ENCODE measurements at places on chromosomes 6 and 20.

DNA sequence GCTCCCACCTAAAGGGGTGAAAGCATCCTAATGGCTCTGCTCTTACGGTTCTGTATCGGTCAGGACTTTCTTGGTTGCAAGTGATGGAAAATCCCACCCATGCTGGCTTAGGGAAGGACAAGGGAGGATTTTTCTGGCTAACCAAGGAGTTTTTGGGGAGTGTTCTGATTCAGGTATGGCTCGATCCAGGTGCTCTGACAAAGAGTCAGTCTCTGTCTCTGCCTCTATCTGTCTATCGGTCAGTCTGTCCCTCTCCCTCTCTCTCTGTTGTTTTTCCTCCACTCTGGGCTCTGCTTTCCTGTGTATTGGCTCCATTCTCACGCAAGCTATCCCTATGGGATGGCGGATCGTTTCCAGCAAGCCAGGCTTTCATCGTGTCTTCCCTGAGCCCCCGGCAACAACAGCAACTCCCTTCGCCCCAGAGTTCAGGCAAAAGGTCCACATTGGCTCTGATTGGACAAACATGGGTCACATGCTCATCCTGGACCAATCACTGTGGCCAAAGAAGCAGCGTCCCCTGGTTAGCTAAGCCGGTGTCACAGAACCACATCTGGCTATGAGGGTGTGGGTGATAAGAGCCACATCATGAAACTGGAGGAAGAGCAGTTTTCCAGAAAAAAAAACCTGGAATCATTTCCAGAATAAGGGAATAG, 160.3 kb downstream of the BMP7 start:
- no peak for DNase-seq

DNA sequence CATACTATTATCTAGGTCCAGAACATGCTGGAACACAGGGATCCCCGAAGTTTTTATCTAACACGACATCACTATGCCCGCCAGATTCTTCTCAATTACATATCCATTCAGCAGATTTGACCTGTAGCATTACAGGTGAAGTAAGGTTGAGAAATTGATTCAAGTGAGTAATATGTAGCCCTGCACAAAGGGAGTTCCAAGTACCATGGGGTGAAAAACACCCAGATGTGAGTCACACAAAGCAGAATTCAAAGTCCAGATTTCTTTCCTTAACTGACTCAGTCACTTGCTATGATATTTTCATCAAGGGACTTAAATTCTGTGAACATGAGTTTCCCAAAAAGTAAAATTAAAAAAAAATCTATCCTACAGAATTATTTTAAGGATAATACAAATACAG, 655.4 kb upstream of the PTCHD4 start:
- no peak for DNase-seq

DNA sequence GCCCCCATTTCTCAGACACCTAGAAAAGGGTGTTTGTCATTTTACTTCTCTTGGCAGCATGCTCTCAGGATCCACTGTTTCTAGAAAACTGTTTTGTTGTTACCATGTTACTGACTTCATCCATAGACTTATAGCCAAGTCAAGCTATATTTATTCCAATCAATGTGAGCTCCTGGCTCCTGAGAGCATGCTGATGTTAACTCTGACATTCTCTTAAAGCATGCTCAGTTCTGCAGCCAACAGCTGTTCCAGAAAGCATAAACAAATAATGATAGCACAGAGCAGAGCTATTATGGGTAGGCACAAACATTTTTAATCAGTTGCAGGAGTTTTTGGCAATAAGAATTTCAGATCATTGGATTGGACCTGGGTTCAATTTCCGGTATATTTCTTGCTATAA, 92.4 kb upstream of the CEP85L start:
- no peak for DNase-seq

DNA sequence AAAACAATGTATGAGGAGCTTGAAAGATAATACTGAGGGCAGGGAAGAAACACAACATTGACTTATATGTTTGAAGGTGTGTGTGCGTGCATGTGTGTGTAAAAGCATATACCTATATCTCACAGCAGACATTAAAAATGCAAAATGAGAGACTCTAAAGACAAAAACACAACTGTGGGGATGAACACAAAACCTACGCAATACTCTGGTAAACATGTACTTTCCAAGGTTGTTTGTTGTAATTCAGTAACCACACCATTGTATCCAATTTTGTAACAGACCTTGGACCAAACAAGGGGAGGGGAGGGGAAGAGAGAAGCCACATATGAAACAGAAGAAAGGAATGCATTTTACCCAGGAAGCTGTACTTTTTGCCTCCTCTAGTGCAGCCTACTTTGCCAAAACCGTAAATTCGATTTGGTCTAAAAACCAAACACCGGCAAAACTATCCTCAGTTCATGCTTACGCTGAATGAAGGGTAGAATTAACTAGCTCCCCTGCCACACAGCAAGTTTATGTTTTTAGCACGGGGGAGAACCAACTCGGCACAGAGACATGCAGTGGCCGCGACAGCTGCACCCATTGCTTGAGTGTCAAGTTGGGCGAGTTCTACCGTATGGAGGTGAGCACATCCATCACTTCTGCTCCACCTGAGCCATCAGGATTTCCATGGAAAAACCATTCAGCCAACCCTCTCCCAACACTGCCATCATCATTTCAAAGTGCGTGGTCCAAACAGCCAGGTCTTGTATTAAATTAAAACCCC, 50.0 kb downstream of the CNKSR3 start:
- DNase-seq = no peak

GRCh38 chr6:27669624-27670301, 196.9 kb upstream of the ZNF184 start:
- peak; percentile 64 for DNase-seq

- DNase-seq = no peak
Observed at GRCh38 chr20:59006167-59006863, 739 bp downstream of the CTSZ start.

GRCh38 chr6:155595284-155595683, 139.6 kb upstream of the NOX3 start:
- no peak for DNase-seq

DNA sequence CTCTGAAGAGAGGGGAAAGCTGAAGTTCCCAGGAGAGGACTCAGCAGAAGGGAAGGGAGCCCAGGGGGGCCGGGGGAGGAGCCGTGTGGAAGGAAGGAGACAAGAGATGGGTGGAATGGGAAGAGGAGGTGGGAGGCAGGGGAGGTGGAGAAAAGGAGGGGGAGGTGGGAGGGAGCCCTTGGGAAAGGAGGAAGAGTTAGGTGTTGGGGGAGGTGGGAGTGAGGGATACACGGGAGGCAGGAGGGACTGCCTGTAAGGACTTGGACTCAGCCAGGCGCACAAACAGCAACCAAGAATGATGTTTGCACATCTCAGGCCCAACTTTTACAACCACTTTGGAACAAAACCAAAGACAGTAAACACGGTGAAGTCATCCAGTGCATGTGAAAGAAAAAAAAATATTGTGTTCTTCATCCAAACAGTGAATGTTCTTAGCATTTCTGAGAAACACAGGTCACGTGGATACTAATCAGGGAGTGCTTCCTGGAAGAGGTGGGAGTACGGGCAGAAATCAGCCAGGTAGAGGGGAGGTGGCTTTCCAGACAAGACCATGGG, 17.4 kb upstream of the LSM14B start:
- no peak for DNase-seq

DNA sequence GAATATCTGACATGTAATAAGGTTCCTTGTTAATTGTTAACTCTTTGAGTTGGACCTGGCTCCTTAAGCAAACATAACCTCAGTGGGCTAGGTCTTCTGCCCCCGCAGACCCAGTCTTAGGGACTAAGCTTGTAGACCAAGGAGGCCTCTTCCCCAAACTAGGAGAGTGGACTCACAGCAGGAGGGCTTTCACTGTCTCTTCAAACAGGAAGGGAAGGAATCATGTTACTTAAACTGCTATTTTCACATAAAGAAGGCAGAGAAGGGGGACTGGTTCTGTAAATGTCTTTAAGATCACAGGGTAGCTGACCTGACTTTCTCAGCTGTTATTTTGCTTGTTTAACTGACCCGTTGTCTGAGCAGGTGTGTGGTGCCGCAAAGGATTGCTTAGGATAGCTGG, 34.9 kb upstream of the PRDM1 start:
- DNase-seq = no peak

- DNase-seq = no peak
Observed at GRCh38 chr6:44256775-44257024, 628 bp downstream of the SLC35B2 start.

GRCh38 chr6:74152096-74152675, 456.2 kb downstream of the CD109 start:
- no peak for DNase-seq

Measured in NCI-H1105 treated with DMSO at 0.1 percent for 48 hours (cell line).